ENCODE measurements at places on chromosomes 12 and 14. TPM values are rescaled to one million over a fixed set of nuclear protein-coding genes. Genes with fewer than 3 reads are reported as not detected.

KRT72 gene
- total RNA-seq = 0.15 TPM

ZFHX2 gene
- total RNA-seq = 0.92 TPM

DNA sequence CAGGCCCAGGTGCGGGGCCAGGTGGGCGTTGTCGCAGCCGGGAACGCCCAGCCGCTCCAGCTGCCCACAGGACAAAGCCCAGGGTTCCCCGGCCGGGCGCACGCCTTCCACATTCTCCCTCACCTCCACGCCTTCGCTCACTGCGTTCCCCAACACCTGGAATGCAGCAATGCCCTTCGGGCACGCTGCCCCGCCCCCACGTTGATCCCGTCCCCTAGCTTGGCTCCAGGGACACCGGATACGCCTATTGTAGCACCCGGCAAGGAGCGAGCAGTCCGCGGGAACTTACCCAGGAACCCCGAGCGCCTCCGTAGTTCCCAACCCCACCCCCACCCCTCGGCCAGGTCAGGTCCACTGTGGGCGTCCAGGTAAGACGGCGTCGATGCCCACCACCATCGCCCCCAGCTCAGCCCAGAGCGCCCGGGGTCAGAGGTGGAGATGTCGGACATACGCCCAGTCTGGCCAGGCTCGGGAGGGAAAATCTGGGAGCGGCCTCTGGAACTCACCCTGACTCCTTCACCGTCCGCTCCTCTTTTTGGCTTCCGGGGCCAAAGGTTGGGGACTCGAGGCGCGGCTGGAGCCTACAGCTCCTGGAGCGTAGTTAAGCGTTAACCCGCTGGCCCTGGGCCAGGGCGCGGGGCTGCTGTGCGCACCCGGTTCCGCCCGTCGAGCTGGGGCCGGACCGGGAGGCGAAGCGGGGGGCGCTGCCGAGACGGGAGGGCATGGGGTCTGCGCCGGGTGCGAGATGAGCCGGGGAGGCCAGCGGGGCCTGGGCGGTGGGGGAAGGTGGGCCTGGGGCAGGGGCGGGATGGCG is 594 bp upstream of the CEP170B start:
- H3K36me3 ChIP-seq = no peaks in the 10 kb centered on the region
- no peak overlapping the region for H3K27ac ChIP-seq
- H3K4me1 ChIP-seq = peaks cover 20% of the 10 kb centered on the region
- H3K4me3 ChIP-seq = peak overlapping the region; percentile 56
- no peak for DNase-seq
- H3K27me3 ChIP-seq = no peaks in the 10 kb centered on the region

DNA sequence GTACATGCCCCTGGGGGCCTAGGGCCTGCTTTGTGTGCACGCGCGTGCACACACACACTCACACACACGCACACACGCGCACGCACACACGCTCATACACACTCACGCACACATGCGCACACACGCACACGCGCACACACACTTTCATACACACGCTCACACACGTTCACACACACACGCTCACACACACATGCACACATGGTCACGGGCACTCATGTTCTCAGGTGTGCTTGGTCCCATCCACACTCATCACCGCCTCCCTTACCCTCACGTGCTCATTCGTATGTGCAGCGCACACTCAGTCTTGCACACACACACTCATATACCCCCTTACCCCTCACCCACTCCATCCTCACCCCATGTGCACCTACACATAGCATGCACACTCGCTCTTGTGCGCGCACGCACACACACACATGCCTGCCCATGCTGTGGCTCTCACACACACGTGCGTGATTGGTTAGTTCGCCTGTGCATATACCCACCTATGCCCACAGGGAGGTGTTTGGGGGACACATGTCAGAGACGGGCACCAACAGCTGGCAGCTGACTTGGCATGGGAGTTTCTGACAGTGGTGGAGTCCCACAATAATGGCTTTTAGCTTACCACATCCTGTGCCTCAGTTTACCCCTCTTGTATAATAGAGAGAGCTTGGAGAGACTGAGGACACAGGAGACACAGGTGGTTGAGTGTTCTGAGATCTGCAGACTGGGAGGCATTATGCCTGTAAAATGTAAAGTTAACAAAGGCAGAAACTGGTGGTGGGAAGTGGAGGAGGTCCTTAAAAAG is 28.7 kb downstream of the TSPAN9 start:
- DNase-seq = no peak
- no peaks in the 10 kb centered on the region for H3K27me3 ChIP-seq
- H3K4me1 ChIP-seq = peaks cover 70% of the 10 kb centered on the region
- no peak overlapping the region for H3K4me3 ChIP-seq
- H3K36me3 ChIP-seq = peaks cover 7% of the 10 kb centered on the region
- peak overlapping the region; percentile 44 for H3K27ac ChIP-seq

RPGRIP1 gene
- total RNA-seq = 0.12 TPM

- no peaks in the 10 kb centered on the region for H3K4me1 ChIP-seq
- no peaks in the 10 kb centered on the region for H3K36me3 ChIP-seq
- H3K4me3 ChIP-seq = no peak overlapping the region
- H3K27me3 ChIP-seq = no peaks in the 10 kb centered on the region
- DNase-seq = peak; percentile 7
These were observed 51.2 kb downstream of the ACSS3 start for GRCh38 chr12:81128930-81129554.

CLEC7A gene
- 1.8 TPM for total RNA-seq

GLIPR1L2 gene
- 1.4 TPM for total RNA-seq

PLD4 gene
- 0.47 TPM for total RNA-seq

ALG10B gene
- 6.8 TPM for total RNA-seq

DNA sequence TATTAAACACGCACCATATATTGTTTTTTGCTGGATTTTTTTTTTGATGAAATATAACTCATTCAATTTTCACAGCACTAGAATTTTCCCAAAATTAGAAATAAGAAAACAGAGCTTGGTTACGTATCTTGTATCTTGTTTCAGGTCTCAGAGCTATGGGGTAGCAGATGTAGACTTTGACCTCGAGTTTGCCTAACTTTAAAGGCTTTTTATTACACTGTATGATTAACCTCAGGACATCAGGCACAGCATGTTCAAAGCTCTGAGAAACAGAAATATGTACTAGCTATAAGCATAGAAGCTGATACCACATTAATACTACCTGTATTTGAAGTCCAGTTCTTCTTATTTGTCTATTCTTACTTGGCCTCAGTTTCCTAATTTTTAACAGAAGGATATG is 171.9 kb upstream of the KITLG start:
- H3K27ac ChIP-seq = no peak overlapping the region
- H3K4me3 ChIP-seq = no peak overlapping the region
- H3K36me3 ChIP-seq = no peaks in the 10 kb centered on the region
- DNase-seq = no peak
- H3K27me3 ChIP-seq = no peaks in the 10 kb centered on the region
- H3K4me1 ChIP-seq = no peaks in the 10 kb centered on the region

GRCh38 chr12:64469455-64470142 is 17.7 kb downstream of the TBK1 start:
- peak overlapping the region; percentile 39 for H3K27ac ChIP-seq
- DNase-seq = no peak
- H3K4me3 ChIP-seq = no peak overlapping the region
- H3K36me3 ChIP-seq = no peaks in the 10 kb centered on the region
- H3K4me1 ChIP-seq = no peaks in the 10 kb centered on the region

GRCh38 chr12:24950231-24950834 is 1.4 kb upstream of the BCAT1 start:
- no peaks in the 10 kb centered on the region for H3K36me3 ChIP-seq
- no peak overlapping the region for H3K4me3 ChIP-seq
- DNase-seq = no peak
- peaks cover 7% of the 10 kb centered on the region for H3K4me1 ChIP-seq
- no peak overlapping the region for H3K27ac ChIP-seq
- peaks cover 22% of the 10 kb centered on the region for H3K27me3 ChIP-seq

- no peaks in the 10 kb centered on the region for H3K4me1 ChIP-seq
- H3K27me3 ChIP-seq = no peaks in the 10 kb centered on the region
- peaks cover 38% of the 10 kb centered on the region for H3K36me3 ChIP-seq
- no peak for DNase-seq
- no peak overlapping the region for H3K4me3 ChIP-seq
- no peak overlapping the region for H3K27ac ChIP-seq
These were observed 93.9 kb downstream of the DNAI7 start for GRCh38 chr12:25101092-25101445.

GRCh38 chr12:131753005-131753404 is 42.1 kb downstream of the SFSWAP start:
- DNase-seq = no peak
- H3K27me3 ChIP-seq = no peaks in the 10 kb centered on the region
- H3K4me3 ChIP-seq = no peak overlapping the region
- no peak overlapping the region for H3K27ac ChIP-seq
- H3K36me3 ChIP-seq = no peaks in the 10 kb centered on the region
- peaks cover 5% of the 10 kb centered on the region for H3K4me1 ChIP-seq

- H3K4me1 ChIP-seq = no peaks in the 10 kb centered on the region
- H3K27ac ChIP-seq = no peak overlapping the region
- no peak overlapping the region for H3K4me3 ChIP-seq
- DNase-seq = no peak
- H3K27me3 ChIP-seq = no peaks in the 10 kb centered on the region
These were observed 12.2 kb downstream of the RPS6KA5 start for GRCh38 chr14:91048265-91048664.

- no peak for DNase-seq
- H3K4me3 ChIP-seq = no peak overlapping the region
- no peak overlapping the region for H3K27ac ChIP-seq
- no peaks in the 10 kb centered on the region for H3K27me3 ChIP-seq
These were observed 99.2 kb downstream of the HEATR5A start for GRCh38 chr14:31320922-31321766.

SLC35F4 gene
- total RNA-seq = not detected

DNA sequence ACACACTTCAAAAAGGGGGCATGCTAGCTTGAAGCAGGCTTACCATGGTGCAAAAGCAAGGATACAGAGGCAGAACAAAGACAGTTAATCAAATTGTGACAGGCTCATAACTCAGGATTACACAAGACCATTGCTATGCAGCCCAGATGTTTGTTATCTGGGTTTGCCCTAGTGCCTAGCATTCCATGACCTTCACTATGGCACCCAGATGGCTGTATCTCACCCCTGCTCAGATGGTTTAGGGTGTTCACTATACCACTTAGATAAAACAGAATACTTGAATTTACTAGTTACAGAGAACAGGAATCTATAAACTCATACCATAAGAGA is 56.2 kb downstream of the SDR9C7 start:
- no peaks in the 10 kb centered on the region for H3K27me3 ChIP-seq
- H3K36me3 ChIP-seq = no peaks in the 10 kb centered on the region
- H3K4me1 ChIP-seq = no peaks in the 10 kb centered on the region
- DNase-seq = no peak

GRCh38 chr14:101315802-101316296 is 245.4 kb upstream of the DIO3 start:
- H3K36me3 ChIP-seq = no peaks in the 10 kb centered on the region
- no peak for DNase-seq
- no peak overlapping the region for H3K4me3 ChIP-seq
- no peaks in the 10 kb centered on the region for H3K27me3 ChIP-seq
- no peak overlapping the region for H3K27ac ChIP-seq
- no peaks in the 10 kb centered on the region for H3K4me1 ChIP-seq

APAF1 gene
- total RNA-seq = 4.9 TPM

EGLN3 gene
- 223 TPM for total RNA-seq

NID2 gene
- 26.6 TPM for total RNA-seq

RTN1 gene
- 1.6 TPM for total RNA-seq

- H3K27me3 ChIP-seq = no peaks in the 10 kb centered on the region
- no peak for DNase-seq
- no peak overlapping the region for H3K4me3 ChIP-seq
These were observed 6.3 kb upstream of the NYNRIN start for GRCh38 chr14:24392325-24393091.

DBX2 gene
- not detected for total RNA-seq

- H3K4me3 ChIP-seq = no peak overlapping the region
- no peaks in the 10 kb centered on the region for H3K4me1 ChIP-seq
- no peak for DNase-seq
These were observed 25.6 kb downstream of the SINHCAF start for GRCh38 chr12:31300341-31300740.

SERPINA1 gene
- total RNA-seq = 2.6 TPM

DNA sequence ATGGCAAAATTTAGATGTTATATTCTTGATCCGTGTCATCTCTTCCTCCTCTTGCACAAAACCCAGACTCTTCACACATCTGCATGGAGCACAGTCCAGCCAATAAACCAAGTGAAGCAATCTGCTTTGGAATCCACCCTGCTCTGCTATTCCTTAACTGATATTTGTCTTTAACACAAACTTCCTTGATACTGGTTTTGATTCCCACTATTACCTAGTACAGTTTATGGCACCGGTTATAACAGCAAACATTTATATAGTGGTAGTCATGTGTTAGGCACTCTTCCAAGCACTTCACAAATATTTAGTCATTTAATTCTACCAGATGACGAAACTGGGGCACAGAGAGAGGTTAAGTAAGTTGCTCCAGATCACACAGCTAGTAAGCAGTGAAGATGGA is 12.5 kb downstream of the STYK1 start:
- no peaks in the 10 kb centered on the region for H3K36me3 ChIP-seq
- no peak overlapping the region for H3K27ac ChIP-seq
- no peaks in the 10 kb centered on the region for H3K4me1 ChIP-seq
- H3K27me3 ChIP-seq = no peaks in the 10 kb centered on the region
- no peak overlapping the region for H3K4me3 ChIP-seq

DNA sequence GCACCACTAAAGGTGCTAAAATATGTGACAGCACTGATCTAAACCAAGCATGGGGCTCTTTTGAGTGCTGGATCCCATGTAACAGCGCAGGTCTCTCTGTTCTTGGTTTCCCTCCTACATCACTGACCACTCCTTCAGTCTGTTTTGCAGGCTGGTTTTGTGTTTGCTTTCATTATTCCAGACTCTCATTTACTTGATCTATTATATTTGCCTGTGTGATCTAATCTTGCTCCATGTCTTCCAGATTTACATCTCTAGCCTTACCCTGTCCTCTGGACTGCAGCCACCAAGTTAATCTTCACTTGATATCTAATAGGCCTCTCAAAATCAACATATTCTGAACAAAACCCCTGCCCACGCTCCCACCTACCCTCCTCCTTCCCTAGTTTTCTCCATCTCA is 8.6 kb downstream of the GLIPR1 start:
- H3K4me3 ChIP-seq = no peak overlapping the region
- no peaks in the 10 kb centered on the region for H3K27me3 ChIP-seq
- no peak for DNase-seq
- no peaks in the 10 kb centered on the region for H3K4me1 ChIP-seq
- peaks cover 75% of the 10 kb centered on the region for H3K36me3 ChIP-seq
- no peak overlapping the region for H3K27ac ChIP-seq

DNA sequence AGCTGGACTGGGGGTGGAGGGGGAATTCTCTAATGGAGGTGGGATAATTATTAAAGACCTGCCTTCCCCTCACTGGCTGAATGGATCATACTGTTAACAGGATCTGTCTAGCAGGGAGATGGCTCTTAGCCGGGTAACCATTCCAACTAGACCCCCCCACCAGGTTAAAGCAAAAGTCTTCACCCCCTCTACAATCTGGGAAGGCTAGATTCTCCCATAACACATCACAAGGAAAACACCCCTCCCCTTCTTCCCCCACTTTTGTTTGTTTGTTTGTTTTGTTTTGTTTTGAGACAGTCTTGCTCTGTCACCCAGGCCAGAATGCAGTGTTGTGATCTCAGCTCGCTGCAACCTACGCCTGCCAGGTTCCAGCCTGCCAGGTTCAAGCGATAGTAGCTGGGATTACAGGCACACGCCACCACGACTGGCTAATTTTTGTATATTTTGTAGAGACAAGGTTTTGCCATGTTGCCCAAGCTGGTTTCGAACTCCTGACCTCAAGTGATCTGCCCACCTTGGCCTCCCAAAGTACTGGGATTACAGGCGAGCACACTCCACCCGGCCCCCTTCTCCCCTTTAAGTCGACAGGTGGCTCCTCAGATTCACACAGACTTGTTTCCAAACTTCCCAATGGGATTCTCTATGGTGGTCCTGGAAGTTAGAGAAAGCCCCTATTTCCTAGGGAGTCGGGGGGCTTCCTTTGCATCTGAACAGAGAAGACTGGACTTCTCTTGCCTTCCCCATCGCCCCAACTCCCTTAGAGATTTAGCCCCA is 3.5 kb upstream of the BAZ2A start:
- H3K4me3 ChIP-seq = peak overlapping the region; percentile 54
- no peak for DNase-seq
- no peaks in the 10 kb centered on the region for H3K36me3 ChIP-seq

GOLGA5 gene
- total RNA-seq = 23.5 TPM

All from heart right ventricle (tissue), 16 donors.